Stimulated activated CD4-positive, alpha-beta T cell treated with anti-CD3 and anti-CD28 coated beads, TNF-alpha, amount 100 ng/mL, for 24 hours (primary cell): ENCODE measurements at places on chromosomes 16 and 17.

DNA sequence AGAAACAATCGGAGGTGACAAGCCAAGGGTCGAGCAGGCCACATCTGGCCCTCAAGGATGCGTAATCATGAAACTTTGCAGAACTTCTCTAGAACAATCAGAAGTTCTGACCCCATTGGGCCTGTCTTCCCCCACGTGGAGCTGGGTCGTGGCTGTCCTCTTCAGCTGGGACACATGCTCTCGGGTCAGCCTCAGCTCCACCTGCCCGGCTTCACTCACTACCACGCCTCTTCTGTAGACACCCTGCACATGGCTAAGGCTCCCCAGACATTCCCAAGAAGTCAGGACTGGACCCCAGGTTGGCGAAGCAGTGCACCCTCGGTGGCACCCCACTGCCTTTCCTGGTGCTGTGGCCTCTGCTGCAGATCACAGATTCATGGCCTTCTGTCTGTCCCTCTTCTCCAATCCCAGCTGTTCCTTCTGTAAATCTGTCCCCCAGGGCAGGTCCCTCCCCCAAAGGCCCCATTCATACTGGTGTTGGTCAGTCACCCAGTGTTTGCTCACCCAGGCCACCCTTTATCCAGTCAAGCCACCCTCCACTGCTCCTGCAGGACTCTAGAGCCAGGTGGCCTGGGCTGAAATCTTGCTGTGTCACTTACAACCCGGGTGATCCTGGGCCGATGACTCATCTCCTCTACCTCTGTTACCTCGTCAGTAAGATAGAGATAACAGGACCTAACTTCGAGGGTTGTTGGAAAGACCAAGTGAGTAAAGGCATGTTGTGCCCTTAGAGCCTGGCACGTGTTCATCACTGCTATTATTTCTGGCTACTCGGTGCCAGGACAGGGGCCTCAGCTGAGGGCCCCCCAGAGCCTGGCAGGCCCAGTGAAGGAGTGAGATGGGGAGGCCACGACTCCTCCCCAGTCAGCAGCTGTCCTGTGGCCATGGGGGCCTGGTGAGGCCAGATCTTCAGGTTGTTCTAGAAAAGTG, 1.4 kb upstream of the SLC5A11 start:
- DNase-seq: no peak

DNA sequence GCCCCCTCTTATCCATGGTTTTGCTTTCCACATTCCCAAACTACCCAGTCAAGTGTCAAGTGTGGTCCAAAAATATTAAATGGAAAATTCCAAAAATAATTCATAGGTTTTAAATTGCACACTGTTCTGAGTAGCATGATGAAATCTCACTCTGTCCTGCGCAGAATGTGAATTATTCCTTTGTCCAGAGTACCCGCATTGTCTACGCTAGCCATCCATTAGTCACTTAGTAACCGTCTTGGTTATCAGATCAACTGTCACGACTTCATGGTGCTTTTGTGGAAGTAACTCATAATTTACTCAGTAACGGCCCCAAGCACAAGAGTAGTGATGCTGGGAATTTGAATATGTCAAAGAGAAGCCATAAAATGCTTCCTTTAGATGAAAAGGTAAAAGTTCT, 94.9 kb downstream of the SLC39A11 start:
- DNase-seq: no peak

- DNase-seq: no peak
Measured at GRCh38 chr17:82055023-82055964, 3.6 kb downstream of the GPS1 start.

GRCh38 chr17:36616061-36617029, 15.0 kb downstream of the MRM1 start:
- DNase-seq: no peak

DNA sequence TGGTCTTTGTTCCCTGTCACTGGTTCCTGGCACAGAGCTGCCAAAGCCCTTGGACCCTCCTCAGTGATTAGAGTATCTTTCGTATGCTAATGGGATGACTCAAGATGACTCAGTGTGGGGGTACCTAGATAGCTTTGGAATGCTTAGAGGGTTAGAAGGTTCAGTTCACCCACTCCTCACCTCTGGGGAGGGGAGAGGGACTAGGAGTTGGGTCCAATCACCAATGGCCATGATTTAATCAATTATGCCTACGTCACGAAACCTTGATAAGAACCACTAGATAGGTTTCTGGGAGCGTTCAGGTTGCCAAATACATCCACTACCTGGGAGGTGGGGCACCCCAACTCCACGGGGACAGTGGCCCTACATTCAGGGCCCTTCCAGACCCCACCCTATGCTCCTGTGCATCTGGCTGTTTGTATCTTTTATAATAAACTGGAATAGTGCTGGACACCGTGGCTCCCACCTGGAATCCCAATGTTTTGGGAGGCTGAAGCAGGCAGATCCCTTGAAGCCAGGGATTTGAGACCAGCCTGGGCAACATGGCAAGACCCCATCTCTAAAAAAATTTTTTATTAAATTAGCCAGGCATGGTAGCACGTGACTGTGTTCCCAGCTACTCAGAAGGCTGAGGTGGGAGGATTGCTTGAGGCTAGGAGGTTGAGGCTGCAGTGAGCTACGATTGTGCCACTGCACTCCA, 29.2 kb upstream of the LITAF start:
- no peak for DNase-seq

GRCh38 chr17:62714016-62714777, 86.7 kb downstream of the MRC2 start:
- DNase-seq: no peak

- no peak for DNase-seq
Measured at GRCh38 chr16:87380881-87381280, 2.7 kb downstream of the FBXO31 start.

GRCh38 chr16:84124257-84125073, 7.7 kb upstream of the MBTPS1 start:
- no peak for DNase-seq

DNA sequence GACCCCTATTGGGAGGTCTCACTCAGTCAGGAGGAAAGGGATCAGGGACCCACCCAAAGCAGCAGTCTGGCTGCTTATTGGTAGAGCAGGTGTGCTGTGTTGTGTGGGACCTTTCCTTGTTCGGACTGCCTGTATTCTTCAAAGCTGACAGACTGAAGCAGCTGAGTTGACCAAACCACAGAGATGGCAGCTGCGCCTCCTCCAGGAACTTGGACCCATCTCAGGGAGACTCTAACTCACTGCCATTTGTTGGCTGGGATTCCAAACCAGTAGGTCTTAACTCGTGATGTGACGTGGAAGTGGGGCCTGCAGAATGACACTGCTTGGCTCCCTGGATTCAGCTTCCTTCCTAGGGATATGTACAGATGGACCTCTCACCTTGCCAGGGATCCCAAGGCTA, 9.6 kb upstream of the UQCRC2 start:
- DNase-seq: no peak

DNA sequence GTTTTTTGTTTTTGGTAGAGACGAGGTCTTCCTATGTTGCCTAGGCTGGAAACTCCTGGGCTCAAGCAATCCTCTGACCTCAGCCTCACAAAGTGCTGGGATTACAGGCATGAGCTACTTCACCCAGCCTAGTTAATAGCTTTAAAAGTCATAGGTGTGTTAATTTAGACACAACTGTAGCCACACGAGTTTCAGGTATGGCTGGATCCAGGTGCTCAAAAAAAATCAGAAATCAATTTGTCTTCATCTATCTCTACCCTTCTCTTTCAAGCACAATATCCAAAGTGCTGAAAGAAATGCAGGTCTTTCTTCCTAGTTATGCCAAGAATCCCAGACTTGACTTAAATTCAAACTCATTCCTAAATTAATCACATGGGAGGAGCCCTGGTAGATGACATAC, 23.9 kb upstream of the C16orf87 start:
- DNase-seq: no peak

DNA sequence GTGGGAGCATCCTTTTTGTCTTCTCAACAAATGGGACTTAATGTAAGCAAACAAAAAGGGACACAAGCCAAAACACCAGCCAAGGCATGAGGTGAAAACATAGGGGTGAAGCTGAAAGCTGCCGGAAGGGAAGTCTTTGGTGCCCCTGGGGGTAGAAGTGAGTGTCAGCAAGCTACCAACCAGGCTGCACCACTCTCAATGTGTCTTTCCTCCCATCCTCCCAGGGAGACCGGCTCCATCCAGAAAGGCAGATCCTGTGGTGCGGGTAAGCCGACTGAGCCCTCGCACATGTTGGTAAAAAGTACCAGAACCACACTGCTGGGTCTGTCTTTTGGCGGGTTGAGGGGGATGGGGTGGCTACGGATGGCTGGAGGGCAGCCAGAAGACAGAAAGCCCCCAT, 52.0 kb upstream of the SREBF1 start:
- no peak for DNase-seq

DNA sequence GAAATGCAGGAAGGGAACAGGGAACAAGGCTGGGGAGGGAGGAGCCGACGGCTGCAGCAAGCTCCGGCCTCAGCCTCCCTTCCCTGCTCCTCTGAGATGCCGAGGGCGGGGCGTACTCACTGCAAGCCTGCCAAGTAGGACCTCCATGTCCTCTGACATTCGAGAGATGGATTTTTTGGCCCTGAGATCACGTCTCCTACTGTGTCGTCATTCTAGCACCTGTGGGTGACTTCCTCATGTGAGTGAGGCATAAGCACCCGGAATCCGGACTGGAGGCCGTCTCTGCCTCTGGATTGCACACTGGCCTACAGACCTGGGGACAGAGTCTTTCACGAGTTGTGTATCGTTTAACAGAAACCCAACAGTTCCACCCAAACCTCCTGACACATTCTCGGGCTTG, 14.5 kb downstream of the MRM3 start:
- no peak for DNase-seq

DNA sequence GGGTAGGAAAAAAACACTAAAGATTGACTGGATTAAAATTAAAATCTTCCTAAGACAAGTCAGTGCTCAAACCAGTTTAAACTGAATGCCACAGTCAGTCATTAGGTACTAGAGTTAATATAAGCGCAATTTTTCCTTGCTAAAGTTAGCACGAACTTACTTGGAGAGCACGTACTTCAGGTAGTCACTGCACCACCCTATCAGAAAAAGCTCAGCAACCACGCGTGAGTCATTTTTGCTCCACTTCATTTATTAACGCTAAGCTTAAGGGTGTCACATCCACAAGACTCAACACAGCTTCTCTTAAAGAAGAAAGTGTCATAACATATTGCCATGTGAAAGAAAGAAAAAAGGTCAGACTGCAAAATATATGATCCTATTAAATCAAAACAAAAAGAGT, 53.1 kb downstream of the TEX2 start:
- DNase-seq: no peak

GRCh38 chr16:57756424-57757325, 21.1 kb downstream of the KATNB1 start:
- no peak for DNase-seq

- no peak for DNase-seq
Measured at GRCh38 chr16:23771027-23771426, 16.2 kb downstream of the CHP2 start.

GRCh38 chr16:67394155-67395104, 1.1 kb upstream of the TPPP3 start:
- DNase-seq: no peak

DNA sequence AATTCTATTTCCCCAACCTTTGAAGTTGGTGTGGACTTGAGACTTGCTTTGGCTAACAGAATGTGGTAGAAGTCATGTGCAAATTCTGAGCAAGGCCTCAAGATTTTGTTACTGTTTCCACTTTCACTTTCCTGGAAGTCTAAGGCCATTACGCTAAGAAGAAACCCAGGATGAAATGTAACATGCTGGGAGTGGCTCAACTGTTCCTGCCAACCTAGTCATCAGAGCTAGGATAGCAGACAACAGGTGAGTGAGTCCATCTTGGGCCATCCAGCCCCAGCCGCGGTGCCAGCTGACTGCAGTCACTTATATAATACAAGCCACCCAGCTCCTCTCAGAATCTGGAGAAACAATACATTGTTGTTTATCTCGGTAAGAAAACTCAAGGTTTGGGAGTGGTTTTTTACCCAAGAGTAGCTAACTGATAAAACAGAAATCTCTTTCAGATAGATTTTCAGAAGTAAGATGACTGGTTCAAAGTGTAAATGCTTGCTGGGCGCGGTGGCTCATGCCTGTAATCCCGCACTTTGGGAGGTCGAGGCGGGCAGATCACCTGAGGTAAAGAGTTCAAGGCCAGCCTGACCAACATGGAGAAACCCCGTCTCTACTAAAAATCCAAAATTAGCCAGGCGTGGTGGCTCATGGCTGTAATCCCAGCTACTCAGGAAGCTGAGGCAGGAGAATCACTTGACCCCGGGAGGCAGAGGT, 10.7 kb upstream of the STX4 start:
- DNase-seq: no peak

GRCh38 chr17:42438600-42439567, 15.8 kb upstream of the CAVIN1 start:
- DNase-seq: no peak
